Inflammatory macrophage (primary cell): ENCODE measurements at places on chromosomes 16 and 17.
A peak's percentile ranks its signal among the peaks of the same experiment; 100 is the strongest.

DNA sequence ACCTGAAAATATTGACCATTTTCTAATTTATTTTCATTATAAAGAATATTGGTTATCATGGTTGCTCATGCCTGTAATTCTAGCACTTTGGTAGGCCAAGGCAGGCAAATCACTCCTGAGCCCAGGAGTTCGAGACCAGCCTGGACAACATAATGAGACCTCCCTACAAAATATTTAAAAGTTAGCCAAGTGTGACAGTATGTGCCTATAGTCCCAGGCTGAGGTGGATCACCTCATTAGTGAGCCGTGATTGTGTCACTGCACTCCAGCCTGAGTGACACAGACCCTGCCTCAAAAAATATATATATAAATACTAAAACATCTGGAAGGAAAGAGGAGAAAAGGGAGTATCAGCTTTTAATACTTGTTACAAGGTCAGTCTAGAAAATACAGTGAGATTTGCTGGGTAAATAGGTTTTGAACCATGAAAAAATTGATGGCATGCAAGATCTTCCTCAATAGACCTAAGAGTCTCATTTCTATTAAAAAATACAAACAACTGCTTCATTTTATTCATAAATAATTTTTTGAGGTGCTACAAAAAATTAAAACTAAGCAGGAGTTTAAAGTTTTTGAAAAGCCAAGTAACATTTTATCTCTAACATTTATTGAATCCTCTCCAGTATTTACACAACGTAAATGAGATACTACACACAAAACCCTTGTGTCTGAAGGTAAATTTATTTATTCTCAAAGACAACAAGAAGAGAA lies 47.7 kb downstream of the TUBD1 start:
- DNase-seq = peak; percentile 45

- DNase-seq = no peak
These were observed 14.6 kb downstream of the SCIMP start for GRCh38 chr17:5220074-5220473.

- no peak for DNase-seq
These were observed 349.6 kb downstream of the KIF2B start for GRCh38 chr17:54172096-54172984.

GRCh38 chr17:47978324-47978723 lies 7.4 kb downstream of the CDK5RAP3 start:
- DNase-seq = peak; percentile 66

DNA sequence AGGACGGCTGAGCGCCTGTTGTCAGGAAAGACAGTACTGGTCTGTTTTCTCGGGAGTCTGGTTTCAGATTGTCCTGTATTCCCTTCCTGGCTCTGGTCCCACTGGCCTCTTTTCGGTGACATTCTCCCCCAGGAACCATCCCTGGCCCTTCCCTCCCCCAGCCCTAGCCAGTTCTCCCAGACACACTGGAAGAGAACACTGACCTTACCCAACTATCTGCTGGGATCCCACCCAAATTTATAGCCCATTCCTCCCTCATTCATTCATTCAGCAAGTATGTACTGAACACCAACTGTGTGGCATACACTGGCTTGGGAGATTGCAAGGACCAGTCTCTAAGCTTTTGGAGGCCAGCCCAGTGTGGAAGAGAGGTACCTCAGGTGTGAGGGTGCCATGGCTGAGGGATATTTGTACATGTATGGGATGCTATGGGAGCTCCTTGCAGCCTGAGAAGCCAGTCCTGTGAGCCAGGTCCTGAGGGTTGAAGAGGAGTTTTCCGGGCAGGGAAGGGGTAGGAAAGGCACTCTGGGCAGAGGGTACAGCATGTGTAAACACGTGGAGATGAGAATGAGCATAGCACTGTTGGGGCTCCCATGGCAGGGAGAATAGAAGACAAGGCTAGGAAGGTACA lies 5.2 kb downstream of the RND2 start:
- no peak for DNase-seq

GRCh38 chr16:86556576-86556975 lies 1.5 kb upstream of the MTHFSD start:
- DNase-seq = no peak

DNA sequence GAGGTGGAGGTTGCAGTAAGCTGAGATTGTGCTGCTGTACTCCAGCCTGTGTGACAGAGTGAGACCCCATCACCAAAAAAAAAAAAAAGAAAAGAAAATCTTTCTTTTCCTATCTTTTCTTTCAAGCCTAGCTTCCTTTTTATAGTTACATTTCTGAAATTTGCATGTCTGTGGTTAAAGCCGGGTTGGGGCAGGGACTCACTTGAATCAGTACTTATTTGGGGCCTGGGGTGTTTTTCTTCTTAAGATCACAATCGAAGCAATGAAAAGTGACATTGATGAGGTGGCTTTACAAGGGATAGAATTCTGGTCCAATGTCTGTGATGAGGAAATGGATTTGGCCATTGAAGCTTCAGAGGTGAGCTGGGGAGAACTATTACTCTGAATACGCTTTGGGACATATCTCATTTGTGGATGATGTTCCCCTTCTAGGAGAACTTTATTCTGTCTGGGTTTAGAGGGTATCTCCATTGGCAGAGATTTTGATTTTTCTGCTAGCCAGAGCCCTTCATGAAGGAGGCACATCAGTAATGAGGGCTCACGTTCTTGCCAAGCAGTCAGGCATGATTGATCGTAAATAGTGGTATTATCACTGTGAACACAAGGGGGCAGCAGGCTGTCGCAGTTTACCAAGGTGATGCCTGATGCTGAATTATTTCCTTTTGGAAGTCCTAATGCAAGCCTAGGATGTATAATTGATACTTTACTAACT lies 14.3 kb downstream of the KPNB1 start:
- peak; percentile 68 for DNase-seq

GRCh38 chr17:71966459-71967313 lies 154.1 kb upstream of the SOX9 start:
- DNase-seq = no peak

DNA sequence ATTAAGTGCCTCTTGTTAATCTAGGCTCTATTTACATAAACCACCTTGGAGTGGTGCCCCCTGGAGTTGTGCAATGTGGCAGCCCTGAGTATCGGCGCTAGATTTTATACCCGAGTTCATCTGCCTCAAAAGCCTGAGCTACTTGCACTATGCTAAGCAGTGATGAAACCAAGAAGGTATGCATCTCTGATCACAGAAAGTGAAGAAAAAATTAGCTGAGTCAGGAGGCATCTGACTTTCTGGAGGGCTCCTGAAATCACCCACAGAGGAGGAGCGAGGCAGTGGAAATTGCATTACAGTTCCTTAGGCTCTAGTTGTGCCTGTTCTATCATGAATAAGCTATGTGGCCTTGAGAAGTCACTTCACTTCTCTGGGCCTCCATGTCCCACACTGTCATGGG lies 80.3 kb upstream of the PSMD7 start:
- no peak for DNase-seq

GRCh38 chr17:79543531-79543930 lies 67.3 kb downstream of the RBFOX3 start:
- no peak for DNase-seq

- DNase-seq = peak; percentile 78
These were observed 38.2 kb downstream of the KSR1 start for GRCh38 chr17:27494192-27495091.

- DNase-seq = no peak
These were observed 9.9 kb downstream of the OSBPL7 start for GRCh38 chr17:47811709-47812108.

- DNase-seq = peak; percentile 55
These were observed 11.9 kb downstream of the PER1 start for GRCh38 chr17:8140065-8141029.

- peak; percentile 7 for DNase-seq
These were observed 29.1 kb downstream of the LDHD start for GRCh38 chr16:75087375-75087979.

DNA sequence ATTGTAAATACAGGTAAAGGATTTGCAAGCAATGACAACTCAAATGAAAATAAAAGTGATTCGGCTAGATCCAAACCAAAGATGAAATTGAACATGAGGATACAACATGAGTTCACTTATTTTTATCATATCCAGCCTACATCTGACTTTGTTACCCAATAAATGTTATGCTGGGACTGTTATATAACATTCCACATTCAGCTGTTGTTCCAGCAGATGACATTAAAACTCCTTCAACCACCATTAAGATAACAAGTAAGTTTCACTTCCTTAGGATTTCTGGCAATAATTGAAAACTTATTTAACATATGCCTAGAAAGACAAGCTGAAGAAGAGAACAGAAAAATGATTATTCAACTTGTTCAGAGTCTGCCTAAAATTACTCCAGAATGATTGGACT lies 729.4 kb downstream of the CDH11 start:
- no peak for DNase-seq

- DNase-seq = no peak
These were observed 652.5 kb downstream of the HS3ST4 start for GRCh38 chr16:26344240-26344776.

DNA sequence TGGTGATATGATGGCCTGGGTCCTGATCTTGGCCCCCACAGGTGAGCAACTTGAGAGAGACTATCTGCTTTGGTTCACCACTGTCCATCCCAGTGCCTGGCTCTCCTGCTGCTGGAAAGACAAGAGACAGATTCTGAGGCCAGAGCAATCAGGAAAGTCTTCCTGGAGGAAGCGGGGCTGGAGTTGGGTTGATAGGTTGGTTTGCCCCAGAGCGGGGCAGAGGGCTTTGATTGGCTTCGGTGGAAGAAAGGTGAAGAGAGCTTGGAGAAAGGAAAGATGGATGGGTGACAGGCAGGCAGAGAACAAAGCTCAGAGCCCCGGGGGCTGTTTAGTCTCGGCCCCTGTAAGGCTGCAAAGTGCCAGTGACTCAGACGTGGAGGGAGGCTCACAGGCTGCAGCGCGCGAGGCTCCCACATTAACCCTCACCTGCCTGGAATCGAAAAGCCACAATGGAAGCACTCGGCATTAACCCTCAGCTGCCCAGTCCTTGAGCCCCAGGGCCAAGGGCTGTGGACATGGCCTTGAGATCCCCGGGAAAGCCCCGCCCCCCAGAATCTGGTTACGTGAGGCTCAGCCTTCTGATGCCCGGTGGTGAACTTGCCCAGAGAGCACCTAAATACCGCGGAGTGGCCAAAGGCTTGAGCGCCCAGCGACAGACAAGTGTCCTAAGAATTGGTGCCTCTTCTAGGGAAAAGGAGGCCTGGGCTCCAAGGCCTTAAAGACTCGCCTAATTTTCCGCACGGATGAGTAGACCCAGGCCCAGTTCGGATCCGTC lies 996 bp upstream of the CPNE2 start:
- peak; percentile 14 for DNase-seq

DNA sequence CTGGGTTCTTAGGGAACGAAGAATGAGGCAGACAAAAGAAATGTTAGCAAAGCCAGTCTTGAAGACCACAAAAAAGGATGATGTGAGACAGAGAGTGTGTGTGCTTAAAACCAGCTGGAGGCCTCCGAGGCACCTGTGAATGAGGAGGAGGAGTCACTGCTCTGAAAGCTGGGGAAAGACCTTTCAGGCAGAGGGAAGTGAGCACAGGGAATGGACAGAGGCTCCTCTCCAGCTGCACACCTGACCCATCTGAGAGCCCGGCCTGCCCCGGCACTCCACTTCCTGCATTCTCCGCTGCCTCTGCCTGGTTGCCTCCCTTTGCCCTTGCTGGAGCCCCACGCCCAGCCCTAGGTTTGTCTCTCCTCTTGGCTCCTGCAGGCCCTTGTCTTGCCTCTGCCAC lies 55.2 kb upstream of the SREBF1 start:
- DNase-seq = no peak

GRCh38 chr16:31250782-31251384 lies 8.9 kb upstream of the ITGAM start:
- no peak for DNase-seq

DNA sequence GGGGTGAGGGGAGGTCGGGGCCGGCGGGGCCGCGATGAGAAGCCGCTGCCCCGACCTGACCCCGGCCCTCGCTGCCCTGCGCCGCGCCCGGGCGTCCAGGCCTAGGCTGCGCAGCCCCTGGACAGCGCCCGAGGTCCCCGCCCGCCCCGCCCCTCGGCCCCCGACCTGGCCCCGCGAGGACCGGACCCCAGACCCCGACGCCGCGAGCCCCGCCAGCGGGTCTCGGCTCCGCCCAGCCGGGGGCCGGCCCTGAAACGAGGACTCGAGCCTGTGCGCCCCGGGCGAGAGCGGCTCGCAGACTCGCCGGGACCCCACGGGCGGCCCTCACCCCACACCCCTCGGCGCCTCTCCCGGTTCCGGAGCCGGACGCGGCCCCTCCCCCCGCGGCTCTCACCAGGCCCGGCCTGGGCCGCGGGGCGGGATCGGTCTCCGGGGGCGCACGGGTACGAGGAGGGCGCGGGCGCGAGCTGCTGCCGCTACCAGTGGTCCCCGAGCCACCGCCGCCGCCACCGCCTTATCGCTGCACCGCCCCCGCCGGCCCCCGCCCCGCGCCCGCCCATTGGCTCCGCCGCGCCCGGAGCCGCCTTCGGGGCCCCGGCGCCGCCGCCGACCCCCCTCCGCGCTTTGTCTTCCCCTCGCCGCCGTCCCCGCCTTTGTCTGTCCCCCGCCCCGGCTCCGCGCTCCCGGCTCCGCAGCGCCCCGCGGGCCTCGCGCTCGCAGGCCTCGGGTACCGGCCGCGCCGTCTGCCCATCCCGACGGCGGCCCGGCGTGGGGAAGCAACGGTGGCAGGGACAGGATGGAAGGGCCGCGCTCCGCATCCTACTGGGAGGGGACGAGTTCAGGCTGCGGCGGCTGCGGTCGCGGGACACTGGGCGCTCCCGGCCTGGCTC lies at the start of gene LIMD2:
LIMD2 (minus strand) TSS at position 488 of the 890 bp plus-strand sequence. CDS start 827 bp downstream, outside the sequence.
- DNase-seq = peak; percentile 56

DNA sequence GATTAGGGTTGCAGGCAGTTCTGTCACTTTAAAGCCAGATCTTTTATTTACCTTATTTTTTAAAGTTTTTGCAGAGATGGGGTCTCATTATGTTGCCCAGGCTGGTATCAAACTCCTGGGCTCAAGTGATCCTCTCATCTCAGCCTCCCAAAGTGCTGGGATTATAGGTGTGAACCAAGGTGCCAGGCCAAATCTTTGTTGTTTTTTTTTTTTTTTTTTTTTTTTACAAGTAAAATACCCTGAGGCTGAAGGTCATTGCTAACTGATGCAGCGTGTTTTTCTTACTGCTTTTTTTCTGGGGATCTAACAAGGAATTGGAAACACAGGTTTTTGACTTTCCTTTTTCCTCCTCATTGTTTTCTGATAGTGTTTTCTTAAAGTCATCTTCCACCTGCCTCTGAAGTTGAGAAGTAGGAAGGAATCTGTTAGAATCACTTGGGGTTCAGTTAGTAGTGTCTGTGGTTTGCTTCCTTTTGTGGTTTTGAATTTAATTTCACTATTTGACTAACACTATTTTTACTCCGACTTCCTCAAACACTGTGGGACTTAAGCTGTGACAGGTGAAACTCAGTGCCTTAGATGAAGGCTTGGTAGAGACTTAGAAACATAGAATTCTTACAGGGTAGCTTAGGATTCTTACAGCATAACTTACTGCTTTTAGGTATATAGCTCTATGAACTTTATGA lies 22.2 kb downstream of the CLTC start:
- DNase-seq = no peak

- no peak for DNase-seq
These were observed 71.5 kb upstream of the TRAP1 start for GRCh38 chr16:3788711-3789374.
